ENCODE measurements at places on chromosomes 2 and 18.

GRCh38 chr18:55240978-55241377 is 281.7 kb upstream of the CCDC68 start:
- DNase-seq = no peak

DNA sequence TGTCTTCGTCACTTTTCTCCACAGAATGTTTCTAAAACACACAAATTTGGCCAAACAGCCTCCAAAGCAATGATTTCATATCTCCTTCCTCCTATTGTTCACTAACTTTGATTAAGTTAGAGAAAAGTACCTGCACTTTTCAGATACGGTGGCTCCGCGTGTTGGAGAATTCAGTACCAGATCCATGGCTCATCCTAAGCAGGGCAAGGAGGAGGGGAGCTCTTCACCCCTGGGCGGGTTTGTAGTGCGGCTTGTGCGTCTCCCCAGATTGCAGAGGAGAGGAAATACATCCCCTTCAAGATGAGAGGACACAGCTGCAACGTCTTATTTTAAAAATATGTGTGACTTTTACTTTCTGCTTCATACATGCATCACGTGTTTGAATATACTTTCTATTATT is 333.0 kb downstream of the AGAP1 start:
- no peak for DNase-seq

DNA sequence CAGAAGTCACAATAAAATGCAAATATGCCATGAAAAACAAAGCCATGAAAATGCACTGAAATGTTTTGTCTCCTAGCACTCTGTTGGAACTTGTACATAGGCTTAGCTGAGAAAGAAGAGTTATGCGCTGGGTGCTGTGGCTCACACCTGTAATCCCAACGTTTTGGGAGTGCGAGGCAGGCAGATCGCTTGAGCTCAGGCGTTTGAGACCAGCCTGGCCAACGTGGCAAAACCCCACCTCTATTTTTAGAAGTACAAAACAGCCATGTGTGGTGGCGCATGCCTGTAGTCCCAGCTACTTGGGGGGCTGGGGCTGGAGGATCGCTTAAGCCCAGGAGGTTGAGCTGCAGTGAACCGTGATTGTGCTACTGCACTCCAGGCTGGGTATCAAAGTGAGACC is 39.9 kb downstream of the IRS1 start:
- no peak for DNase-seq

GRCh38 chr18:45456090-45457021 is 158.9 kb upstream of the SLC14A2 start:
- DNase-seq = no peak

DNA sequence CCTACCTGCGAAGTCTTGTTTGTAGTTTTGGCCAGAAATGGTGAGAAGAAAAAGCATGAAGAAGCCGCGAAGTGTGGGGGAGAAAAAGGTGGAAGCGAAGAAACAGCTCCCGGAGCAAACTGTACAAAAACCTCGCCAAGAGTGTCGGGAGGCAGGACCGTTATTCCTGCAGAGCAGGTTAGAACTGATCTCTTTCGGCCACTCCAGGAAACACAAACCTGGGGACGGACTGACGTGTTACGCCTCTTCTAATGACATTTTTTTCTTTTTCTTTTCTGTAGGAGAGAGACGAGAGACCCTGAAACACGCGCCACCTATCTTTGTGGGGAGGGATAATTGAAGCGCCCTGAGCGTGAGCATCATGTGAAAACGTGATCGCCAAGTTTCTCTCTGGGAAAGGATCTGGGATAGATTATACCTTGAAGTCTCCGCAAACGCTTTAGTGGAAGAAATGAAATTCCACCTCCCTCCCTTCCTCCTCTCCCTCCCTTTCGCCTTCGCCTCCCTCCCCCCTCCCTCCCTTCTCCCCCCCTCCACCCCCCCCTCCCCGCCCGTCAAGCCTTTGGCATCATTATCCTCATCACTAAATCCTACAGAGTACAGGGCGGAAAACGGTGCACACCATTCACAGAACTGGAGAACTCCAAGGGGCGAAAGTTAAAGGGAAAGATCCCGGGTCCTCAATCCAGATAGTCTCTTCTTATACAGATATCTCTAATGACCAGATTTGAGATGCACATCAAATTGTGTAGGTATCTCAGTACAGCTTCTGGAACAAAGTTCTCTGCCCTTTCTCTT is at the start of gene ZEB2:
TSS of gene ZEB2 (minus strand) at position 186 of the 798 bp plus-strand sequence. CDS start 2,769 bp downstream, outside the sequence.
- DNase-seq = peak; percentile 73

DNA sequence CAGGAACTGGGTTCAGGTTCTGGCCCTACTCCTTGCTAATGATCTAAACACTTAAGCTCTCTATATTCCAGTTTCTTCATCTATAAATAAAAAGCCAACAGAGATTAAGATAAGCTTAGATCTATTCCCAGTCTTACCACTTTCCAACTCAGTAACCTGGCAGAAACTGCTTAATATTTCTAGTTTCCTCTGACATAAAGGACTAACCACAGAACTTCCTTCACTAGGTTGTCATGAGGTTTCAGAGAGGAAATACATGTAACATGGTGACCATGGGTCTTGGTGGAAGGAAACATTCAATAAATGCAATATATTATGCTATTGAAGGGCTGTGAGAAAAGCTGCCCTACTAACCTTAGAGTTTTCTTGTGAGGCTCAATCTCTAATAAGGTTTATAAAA is 114.4 kb upstream of the PDE1A start:
- DNase-seq = no peak

DNA sequence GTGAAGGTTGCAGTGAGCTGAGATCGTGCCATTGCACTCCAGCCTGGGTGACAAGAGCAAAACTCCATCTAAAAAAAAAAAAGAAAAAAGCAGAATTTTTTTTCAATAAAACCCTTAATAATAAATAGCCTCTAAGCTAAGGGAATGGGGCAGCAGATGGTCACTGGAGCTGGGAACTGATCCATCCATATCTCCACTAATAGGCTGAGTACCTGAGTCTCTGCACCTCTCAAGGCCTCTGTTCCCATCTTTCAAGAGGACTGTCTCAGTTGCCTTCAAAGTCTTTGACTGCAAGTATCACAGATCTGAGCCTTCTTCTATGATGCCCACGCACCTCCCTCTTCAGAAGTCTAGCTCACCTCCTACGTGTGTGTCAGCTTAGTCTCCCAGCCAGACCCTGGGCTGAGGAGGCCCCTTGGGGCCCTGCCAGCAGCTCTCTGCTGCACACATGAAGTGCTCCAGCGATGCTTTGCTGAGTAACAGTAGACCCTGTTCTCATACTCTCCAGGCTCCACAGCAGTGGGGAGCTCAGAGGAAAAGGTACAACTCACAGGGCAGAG is 32.9 kb downstream of the ST8SIA5 start:
- no peak for DNase-seq

DNA sequence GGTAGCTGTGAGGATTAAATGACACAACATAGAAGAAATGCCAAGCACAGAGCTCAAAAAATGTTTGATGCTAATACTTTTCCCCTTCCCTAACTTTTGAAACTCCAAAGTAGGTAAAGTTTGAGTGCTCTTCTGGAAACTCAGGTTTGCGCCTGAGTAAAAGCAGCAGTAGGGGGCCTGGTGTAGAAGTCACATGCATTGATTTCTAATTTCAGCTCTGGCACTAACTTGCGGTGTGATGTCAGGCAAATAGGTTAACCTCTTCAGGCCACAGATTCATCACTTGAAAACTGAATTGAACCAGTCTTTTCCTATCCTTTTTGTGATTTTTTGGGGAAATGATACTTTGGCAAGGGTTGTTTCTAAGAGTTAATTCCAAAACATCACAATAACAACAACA is 27.2 kb downstream of the LHCGR start:
- DNase-seq = no peak

- DNase-seq = no peak
Observed at GRCh38 chr2:131572175-131572574, 44.5 kb downstream of the CCDC74A start.

- DNase-seq = no peak
Observed at GRCh38 chr2:159774370-159774990, 23.5 kb downstream of the CD302 start.

DNA sequence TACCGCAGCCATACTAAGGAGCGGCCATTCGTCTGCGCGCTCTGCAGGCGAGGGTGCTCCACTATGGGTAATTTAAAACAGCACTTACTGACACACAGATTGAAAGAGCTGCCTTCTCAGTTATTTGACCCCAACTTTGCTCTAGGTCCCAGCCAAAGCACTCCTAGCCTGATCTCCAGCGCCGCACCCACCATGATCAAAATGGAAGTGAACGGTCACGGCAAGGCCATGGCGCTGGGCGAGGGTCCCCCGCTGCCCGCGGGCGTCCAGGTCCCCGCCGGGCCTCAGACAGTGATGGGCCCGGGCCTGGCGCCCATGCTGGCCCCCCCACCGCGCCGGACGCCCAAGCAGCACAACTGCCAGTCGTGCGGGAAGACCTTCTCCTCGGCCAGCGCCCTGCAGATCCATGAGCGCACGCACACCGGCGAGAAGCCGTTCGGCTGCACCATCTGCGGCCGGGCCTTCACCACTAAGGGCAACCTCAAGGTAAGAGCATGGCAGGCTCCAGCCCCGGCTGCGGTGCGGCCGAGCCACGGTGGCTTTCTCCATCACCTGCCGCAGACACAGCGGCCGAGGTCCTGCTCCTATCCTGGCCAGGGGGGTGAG is 15.5 kb downstream of the SALL3 start:
- DNase-seq = no peak

GRCh38 chr2:191126386-191127085 is 24.3 kb downstream of the STAT4 start:
- DNase-seq = no peak

DNA sequence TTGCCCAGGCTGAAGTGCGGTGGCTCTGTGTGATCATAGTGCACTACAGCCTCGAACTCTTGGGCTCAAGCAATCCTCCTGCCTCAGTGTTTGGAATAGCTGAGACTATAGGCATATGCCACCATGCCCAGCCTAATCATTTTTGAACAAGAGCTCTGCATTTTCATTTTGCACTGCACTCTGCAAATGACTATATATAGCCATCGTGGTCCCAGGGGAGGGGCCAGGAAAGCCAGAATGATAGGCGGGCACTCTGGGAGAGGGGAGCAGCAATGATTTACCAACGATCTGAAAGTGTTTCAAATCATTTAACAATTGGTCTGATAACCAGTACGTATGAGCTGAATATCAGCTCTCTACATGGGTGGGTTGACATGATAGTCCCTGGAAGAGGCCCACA is 22.3 kb upstream of the ST3GAL5 start:
- no peak for DNase-seq

- no peak for DNase-seq
Observed at GRCh38 chr2:42859791-42860190, 67.4 kb upstream of the HAAO start.

DNA sequence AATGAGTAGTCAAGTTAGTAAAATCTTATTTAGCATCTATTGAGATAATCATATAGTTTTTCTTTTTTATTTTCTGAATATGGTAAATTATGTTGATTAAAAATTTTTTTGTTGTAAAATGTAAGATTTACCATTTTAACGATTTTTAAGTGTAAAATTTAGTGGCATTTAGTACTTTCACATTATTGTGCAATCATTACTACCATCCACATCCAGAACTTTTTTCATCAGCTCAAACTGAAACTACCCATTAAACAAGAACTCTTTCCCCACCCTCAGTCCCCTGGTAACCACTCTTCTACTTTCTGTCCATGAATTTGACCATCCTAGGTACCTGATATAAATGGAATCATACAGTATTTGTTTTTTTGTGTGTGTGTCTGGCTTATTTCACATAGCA is 11.1 kb downstream of the RAB3GAP1 start:
- DNase-seq = no peak

- no peak for DNase-seq
Observed at GRCh38 chr18:48026216-48026615, 95.8 kb upstream of the SMAD2 start.

- DNase-seq = no peak
Observed at GRCh38 chr2:56952871-56953270, 769.1 kb downstream of the CCDC85A start.

- DNase-seq = no peak
Observed at GRCh38 chr2:130963196-130963848, 126.6 kb downstream of the ARHGEF4 start.

DNA sequence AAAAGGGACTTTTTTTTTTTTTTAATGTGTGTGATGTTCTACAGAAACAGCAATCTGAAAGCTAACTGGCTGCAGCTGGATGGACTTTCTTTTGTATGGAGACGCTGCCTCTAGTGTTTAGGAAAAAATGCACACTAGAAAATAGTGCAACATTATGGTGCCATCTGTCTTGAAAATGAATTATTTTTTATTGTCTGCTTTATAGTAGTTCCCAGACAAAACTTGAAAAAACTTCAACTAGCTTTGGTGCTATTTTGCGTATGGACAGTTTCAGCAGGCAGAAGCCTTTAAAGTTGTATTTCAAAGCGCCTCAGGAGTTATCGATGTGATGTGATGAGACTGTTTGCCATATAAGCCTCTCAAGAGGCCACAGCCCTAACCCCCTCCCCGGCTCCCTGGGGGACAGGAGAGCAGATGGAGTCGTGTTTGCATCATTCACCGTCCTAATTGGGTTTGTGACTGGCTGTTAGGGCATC is 86.9 kb downstream of the LTBP1 start:
- DNase-seq = peak; percentile 38

- no peak for DNase-seq
Observed at GRCh38 chr2:132813422-132813821, 143.4 kb upstream of the LYPD1 start.

DNA sequence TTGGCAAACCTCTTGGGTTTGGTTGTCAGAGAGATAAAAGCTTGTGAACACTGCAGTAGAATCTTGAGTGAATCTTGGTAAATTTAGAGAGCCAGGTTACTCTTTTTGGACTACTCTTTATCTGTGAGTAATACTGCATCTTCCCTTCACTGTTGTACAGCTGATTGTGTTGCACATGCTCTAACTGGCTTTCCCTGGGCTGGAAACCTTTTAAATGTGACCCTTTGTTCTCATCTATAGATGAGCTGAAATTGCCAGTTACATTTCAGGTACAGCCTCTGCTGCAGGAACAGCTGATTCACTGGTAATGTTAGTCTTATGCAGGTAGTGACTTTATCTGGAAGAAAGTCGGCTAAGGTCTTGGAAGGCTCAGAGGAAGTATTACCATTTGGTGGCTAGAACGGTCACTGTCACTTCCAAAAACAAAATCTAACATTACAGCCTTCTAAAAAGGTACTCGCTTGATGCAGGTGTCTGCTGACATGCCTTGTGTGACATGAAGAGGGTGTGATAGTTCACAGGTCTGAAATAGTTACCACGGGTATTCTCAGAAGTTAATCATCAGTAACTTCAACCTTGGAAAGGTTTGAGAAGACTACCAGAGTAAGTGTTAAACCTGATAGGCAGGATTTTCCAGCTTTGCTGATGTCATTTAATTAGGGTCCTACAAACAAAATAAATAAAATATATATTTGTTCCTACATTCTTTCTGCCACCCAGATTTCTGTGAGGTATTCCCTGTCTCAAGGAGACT is 851.1 kb downstream of the SLC4A3 start:
- DNase-seq = no peak

- no peak for DNase-seq
Observed at GRCh38 chr2:237752761-237753165, 45.8 kb upstream of the RBM44 start.

GRCh38 chr2:6992794-6993228 is 75.6 kb downstream of the RNF144A start:
- no peak for DNase-seq
